Activated CD4-positive, alpha-beta memory T cell treated with anti-CD3 and anti-CD28 coated beads, Interleukin-2, amount 10 ng/mL, durations not matched to agents 7 days and 5 days (primary cell): ENCODE measurements at places on chromosomes 4 and X. TPM values are rescaled to one million over a fixed set of nuclear protein-coding genes. Genes with fewer than 3 reads are reported as not detected.

Gene PPARGC1A
- not detected for total RNA-seq

Gene DGKQ
- total RNA-seq, result 13.8 TPM

Gene MAGEA11
- not detected for total RNA-seq

Gene RNF128
- total RNA-seq, result not detected

Gene MXD4
- total RNA-seq, result 26.9 TPM

Gene FAM9C
- not detected for total RNA-seq

Gene CACNA1F
- 0.50 TPM for total RNA-seq

Gene SCOC
- total RNA-seq, result 24.5 TPM

Gene RAB39B
- 13.6 TPM for total RNA-seq

- H3K4me1 ChIP-seq, result no peaks in the 10 kb centered on the region
- H3K36me3 ChIP-seq, result no peaks in the 10 kb centered on the region
- no peak overlapping the region for H3K4me3 ChIP-seq
- no peak overlapping the region for H3K27ac ChIP-seq
- no peak for DNase-seq
Measured at GRCh38 chrX:37627602-37628001, 56.1 kb downstream of the LANCL3 start.

GRCh38 chrX:56130031-56130430, 102.1 kb upstream of the KLF8 start:
- H3K27ac ChIP-seq, result no peak overlapping the region
- H3K4me1 ChIP-seq, result no peaks in the 10 kb centered on the region

DNA sequence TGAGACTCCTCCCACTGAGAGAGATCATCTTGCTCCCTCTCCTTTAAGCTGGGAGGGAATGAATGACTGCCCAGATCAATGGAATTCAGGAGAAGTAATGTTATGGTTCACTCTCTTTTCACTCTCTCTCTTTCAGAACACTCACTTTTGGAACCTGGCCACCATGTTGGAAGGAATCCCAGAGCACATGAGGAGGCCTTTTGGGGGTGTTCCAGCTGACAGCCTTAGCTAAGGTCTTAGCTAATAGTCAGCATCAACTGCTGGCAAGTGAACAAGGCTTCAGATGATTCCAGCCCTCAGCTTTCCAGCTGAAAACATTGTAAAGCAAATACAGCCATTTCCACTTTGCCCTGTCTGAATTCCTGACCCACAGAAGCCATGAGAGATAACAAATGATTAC, 124.0 kb upstream of the CLNK start:
- H3K27me3 ChIP-seq, result no peaks in the 10 kb centered on the region
- H3K4me1 ChIP-seq, result no peaks in the 10 kb centered on the region
- DNase-seq, result no peak
- no peak overlapping the region for H3K27ac ChIP-seq
- H3K36me3 ChIP-seq, result no peaks in the 10 kb centered on the region

- peak; percentile 94 for DNase-seq
- H3K4me1 ChIP-seq, result peaks cover 45% of the 10 kb centered on the region
- peak overlapping the region; percentile 94 for H3K4me3 ChIP-seq
- H3K36me3 ChIP-seq, result peaks cover 43% of the 10 kb centered on the region
- H3K27ac ChIP-seq, result peak overlapping the region; percentile 83
Measured at GRCh38 chrX:154368630-154369448, 5.6 kb downstream of the FLNA start.

GRCh38 chrX:153446950-153447580, 1.2 kb upstream of the TREX2 start:
- no peaks in the 10 kb centered on the region for H3K36me3 ChIP-seq
- no peak for DNase-seq
- H3K27ac ChIP-seq, result no peak overlapping the region
- H3K27me3 ChIP-seq, result no peaks in the 10 kb centered on the region

DNA sequence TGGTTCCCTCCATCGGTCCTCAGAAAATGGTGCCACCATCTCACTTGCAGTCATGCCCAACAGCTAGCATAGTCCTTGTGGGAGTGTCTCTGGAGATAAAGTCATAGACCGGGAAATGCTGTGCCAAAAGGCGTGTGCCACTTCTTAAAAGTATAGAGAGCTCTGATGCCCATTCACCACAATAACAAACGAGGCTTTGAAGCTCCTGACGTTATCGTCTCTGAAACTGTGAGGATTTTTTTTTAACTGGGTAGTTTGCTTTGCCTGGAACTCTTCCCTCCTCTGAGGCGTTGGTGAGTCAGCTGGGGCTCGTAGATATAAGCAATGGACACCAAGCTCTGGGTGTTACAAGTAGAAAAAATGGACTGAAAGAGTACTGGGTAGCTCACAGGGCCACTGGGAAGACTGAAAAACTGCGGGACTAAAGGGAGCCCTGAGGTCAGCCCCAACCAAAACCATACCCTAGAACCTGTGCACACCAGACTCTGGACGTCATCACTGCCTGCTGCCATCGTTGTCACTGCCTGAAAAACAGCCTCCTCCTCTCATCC, 89.4 kb upstream of the TRIM2 start:
- peaks cover 46% of the 10 kb centered on the region for H3K27me3 ChIP-seq
- peaks cover 3% of the 10 kb centered on the region for H3K4me1 ChIP-seq
- DNase-seq, result peak; percentile 28
- H3K4me3 ChIP-seq, result no peak overlapping the region
- H3K27ac ChIP-seq, result peak overlapping the region; percentile 17

- no peak overlapping the region for H3K4me3 ChIP-seq
- H3K4me1 ChIP-seq, result peaks cover 9% of the 10 kb centered on the region
- DNase-seq, result no peak
- no peak overlapping the region for H3K27ac ChIP-seq
Measured at GRCh38 chrX:139831675-139832456, 101.0 kb downstream of the ATP11C start.

DNA sequence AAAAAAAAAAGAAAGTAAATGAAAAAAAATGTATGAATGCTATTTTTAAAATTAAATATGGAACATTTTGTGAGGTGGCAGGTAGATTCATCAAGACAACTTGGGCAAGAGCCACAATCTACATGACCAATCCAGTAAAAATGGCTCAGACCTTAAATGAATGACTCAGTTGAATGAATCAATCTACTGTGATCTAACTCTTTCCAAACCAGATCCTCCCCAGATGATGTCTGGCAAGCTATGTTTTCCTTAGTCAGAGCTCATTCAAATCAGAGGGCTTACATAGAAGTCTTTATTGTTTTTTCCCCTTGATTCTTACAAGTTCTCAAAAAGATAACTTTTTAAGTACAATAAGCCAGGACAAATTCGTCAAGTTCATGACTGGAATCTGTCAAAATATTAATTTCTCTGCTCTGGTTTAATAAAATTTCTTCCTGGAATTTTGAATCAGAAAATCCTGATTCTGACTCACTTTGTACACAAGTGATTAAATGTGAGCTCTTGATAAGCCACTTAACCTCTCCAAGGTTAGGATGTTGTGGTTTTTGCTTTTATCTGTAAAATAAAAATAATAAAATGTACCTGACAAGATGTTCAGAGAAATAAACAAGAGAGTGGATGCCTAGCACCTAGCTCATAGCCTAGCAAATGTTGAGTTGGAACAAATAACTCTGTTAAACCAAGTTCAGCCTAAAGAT, 105.6 kb upstream of the SMIM31 start:
- no peak for DNase-seq
- H3K27ac ChIP-seq, result no peak overlapping the region
- no peaks in the 10 kb centered on the region for H3K36me3 ChIP-seq
- H3K27me3 ChIP-seq, result no peaks in the 10 kb centered on the region
- no peak overlapping the region for H3K4me3 ChIP-seq
- H3K4me1 ChIP-seq, result no peaks in the 10 kb centered on the region

DNA sequence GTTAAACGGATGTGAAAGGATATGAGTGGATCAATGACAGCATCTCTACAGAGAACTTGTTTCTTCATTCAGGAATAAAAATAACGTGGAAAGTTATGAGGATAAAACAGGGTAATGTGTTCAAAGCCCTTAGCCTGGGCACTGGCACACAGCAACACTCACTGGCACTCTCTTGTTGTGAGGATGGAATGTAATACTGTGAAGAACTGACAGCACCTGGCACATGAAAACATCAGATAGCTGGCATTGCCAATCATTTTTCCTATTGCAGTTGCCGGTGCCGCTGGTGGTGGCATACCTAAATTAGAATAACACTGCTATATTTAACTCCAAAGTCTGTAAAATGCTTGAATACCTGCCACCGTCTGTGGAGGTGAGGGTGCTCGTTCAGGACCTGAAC, 1061.2 kb downstream of the DMD start:
- no peak for DNase-seq
- no peaks in the 10 kb centered on the region for H3K27me3 ChIP-seq
- no peaks in the 10 kb centered on the region for H3K4me1 ChIP-seq
- H3K4me3 ChIP-seq, result no peak overlapping the region

- H3K27ac ChIP-seq, result no peak overlapping the region
- no peaks in the 10 kb centered on the region for H3K4me1 ChIP-seq
- no peak for DNase-seq
- H3K27me3 ChIP-seq, result no peaks in the 10 kb centered on the region
- H3K4me3 ChIP-seq, result no peak overlapping the region
- no peaks in the 10 kb centered on the region for H3K36me3 ChIP-seq
Measured at GRCh38 chr4:155179216-155179615, 29.2 kb upstream of the NPY2R start.

DNA sequence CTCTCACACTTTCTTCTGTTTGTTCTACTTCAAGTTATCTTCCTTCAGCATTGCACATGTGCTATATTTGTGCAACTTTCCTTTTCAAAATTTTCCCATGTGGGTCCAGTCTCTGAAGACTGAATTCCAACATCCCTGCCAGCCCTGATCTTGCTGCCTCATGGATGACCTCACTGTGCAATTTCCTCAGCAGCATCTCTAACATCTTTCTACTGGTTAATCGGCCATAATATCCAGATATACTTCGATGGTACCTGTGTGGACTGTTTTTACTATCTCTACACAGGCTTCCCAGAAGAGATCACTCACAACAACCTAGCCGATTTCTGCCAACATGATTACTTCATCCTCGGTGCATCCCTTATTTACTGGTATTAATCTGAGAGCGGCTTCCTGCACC, 41.5 kb downstream of the GPM6A start:
- H3K36me3 ChIP-seq, result no peaks in the 10 kb centered on the region
- no peak overlapping the region for H3K4me3 ChIP-seq
- no peaks in the 10 kb centered on the region for H3K4me1 ChIP-seq
- H3K27me3 ChIP-seq, result no peaks in the 10 kb centered on the region

DNA sequence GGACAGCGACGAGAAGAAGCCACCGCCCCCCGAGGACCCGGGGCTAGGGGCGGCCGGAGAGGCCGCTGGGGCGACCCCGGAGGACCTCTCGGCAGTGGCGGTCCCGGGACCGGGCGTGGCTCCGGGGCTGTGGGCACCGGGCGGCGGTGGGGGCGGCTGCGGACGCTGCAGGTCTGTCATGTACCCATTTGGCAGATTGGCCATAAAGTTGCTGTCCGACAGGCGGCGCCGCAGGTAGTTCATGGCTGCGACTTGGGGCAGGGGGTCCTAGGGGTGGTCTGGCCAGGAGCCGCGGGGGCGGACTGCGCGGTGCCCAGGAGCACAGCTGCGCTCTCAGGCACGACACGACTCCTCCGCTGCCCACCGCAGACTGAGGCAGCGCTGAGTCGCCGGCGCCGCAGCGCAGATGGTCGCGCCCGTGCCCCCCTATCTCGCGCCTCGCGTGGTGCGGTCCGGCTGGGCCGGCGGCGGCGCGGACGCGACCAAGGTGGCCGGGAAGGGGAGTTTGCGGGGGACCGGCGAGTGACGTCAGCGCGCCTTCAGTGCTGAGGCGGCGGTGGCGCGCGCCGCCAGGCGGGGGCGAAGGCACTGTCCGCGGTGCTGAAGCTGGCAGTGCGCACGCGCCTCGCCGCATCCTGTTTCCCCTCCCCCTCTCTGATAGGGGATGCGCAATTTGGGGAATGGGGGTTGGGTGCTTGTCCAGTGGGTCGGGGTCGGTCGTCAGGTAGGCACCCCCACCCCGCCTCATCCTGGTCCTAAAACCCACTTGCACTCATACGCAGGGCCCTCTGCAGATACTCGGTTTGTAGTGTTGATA, at the start of gene SYN1:
TSS of gene SYN1 (minus strand) at position 372 of the 817 bp plus-strand sequence. CDS start at position 243, 129 bp downstream.
- peaks cover under 1% of the 10 kb centered on the region for H3K36me3 ChIP-seq
- peak within 1 kb of the TSS; percentile 67 for H3K4me3 ChIP-seq
- peak; percentile 82 for DNase-seq
- H3K27me3 ChIP-seq, result peaks cover 46% of the 10 kb centered on the region
- H3K27ac ChIP-seq, result no peak within 1 kb of the TSS

DNA sequence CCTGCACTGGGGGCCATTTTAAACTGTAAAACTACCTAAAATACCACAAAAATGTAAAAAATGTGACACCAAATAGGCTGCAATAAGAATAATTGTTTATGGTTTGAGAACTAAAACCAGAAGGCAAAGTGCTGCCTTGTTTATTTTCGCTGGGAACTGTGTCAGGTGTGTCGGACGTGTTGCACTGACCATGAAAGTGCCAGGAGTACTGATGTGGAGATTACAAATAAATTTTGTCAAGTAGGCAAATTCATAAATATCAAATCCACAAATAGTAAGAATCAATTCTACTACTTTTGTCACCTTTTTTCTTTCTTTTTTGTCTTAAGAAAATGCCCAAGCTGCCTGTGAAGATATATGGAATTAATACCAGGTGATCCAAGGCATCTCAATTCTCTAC, 37.7 kb downstream of the PAPSS1 start:
- no peak overlapping the region for H3K4me3 ChIP-seq
- no peak for DNase-seq
- H3K27me3 ChIP-seq, result no peaks in the 10 kb centered on the region
- H3K4me1 ChIP-seq, result no peaks in the 10 kb centered on the region
- H3K36me3 ChIP-seq, result peaks cover 52% of the 10 kb centered on the region

DNA sequence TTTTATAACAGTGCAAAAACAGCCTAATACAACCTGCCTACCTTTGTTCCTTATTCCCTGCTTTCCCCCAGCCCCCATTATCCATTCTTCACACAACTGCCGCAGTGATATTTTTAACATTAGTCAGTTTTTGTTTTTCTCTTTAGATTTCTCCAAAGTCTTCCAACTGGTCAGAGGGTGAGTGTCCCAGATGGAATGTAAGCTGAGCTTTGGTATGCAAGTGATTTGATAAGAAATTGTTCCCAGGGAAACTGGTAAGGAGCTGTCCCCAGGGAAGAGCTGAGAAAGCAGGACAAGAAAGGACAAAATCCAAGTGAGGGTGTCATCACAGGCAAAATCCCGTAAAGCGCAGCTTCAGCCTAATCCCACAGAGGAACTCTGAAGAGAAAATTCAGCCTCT, 475.5 kb upstream of the ADGRL3 start:
- H3K36me3 ChIP-seq, result no peaks in the 10 kb centered on the region
- no peaks in the 10 kb centered on the region for H3K4me1 ChIP-seq
- no peak overlapping the region for H3K4me3 ChIP-seq

GRCh38 chr4:146900295-146900694, 45.4 kb downstream of the TTC29 start:
- no peak overlapping the region for H3K4me3 ChIP-seq
- H3K4me1 ChIP-seq, result no peaks in the 10 kb centered on the region
- H3K27ac ChIP-seq, result no peak overlapping the region
- DNase-seq, result no peak
- no peaks in the 10 kb centered on the region for H3K36me3 ChIP-seq
